ENCODE measurements at places on chromosomes 3 and 15.

- no peak for DNase-seq
Observed at GRCh38 chr3:69490235-69490634, 104.3 kb upstream of the FRMD4B start.

DNA sequence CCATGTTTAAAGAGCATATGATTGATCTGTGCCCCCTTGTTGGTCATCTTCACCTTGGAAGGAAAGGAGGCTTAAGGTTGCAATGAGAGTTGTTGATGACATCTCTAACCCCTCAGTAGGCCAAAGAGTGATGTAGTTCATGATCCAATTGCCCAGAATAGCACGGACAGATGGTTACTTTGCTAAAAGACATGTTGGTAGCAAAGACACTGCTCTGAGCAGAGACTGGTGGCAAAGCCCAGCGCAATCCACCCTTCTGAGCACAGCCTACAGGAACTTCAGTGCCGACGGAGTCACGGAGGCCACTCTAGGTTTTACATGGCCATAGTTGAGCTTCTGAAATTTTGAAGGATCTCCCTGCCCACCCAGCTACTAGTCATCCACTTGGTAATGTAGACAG lies 21.8 kb downstream of the FBXO45 start:
- no peak for DNase-seq

DNA sequence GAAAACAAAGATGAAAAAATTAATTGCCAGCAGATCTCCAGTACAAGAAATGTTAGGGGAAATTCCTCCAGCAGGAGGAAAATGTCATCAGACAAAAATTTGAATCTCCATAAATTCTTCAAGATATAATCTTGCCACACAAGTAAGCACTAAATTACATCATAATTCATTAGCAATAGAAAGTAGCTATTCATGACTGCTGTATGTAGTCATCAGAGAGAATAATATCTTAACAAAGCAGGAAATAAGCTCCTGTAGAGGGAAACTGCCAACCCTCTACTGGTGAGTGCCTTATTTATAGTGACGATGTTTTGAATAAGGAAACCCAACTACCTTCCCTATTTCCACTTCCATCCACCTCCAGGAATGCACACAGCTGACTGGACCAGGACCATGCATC lies 15.8 kb upstream of the SLC27A2 start:
- DNase-seq: no peak

GRCh38 chr3:134623615-134624245 lies 27.1 kb downstream of the KY start:
- no peak for DNase-seq

DNA sequence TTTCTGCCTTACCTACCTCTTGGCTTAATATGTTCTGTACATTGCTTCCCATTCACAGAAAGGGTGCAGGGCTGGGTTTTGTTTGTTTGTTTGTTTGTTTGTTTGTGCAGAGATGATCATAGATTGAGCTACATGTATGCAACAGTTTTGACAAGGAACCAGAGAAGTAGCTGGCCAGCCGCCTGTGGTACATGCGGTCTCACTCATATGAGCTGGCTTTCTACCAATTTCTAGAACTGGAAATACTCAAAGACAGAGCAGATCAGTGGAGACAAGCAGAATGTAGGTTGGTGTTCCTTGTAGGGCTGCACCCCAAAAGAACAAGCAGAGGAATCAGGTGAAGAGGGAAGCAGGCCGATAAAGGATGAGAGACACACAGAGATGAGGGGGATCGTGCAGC lies 502.7 kb downstream of the SOX2 start:
- DNase-seq: no peak

DNA sequence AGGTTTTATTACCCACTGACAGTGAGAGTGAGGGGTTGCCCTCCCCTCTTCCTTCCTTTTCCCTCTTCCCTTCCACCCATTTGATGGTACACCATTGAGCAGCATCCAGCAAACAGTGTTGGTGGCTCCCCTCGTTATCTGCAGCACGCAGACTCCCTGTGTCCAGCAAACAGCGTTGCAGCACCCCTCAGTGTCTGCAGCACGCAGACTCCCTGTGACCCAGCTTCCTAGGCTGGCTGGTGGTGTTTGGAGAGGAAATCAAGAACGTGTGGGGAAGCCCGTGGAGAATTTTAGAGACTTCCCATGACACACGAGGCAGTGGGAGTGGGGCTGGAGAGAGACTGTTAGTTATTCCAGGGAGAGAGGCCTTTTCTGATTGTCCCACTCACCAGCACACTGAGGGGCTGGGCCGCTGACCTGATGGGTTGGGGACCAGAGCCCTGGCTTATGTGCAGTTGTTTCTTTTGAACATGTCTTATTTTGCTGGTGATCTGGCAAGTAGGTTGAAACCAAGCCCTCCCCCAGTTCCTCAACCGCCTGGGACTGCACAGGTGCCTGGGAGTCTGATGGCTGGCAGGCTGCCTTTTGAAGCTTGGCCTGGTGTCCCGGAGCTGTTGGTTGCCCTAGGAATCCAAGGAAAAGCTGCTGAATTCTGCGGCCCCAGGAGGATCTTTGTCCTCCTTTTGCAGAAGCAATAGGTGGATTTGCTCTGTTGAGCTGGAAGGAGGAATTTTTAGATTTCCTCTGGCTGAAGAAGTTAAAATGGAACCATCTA lies 19.0 kb downstream of the APBA2 start:
- DNase-seq: no peak
